NCI-H526 treated with DMSO at 0.1 percent for 48 hours (cell line): ENCODE measurements at places on chromosomes 16 and 17.

DNA sequence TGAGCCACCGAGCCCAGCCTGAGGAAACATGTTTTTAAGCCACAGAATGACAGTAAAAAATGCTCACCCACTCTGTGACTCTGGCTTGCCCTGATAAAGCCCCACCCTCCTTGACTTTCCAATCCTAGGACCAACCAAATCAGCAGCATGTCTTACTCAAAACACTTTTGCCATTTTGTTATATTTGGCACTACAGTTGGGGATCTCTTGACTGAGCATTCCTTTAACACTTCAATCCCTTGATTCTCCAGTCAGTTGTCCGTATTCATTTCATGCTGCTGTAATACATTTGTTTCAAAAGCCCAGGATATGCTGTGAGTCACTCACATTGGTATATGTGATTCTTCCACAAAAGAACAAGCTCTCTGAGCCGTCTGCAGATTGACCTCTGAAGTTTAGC is 8.2 kb downstream of the MYH3 start:
- DNase-seq: no peak

- no peak for DNase-seq
Observed at GRCh38 chr17:79029327-79030009, 5.5 kb downstream of the C1QTNF1 start.

- peak; percentile 87 for DNase-seq
Observed at GRCh38 chr17:4881761-4882555, 17.4 kb upstream of the C17orf107 start.

DNA sequence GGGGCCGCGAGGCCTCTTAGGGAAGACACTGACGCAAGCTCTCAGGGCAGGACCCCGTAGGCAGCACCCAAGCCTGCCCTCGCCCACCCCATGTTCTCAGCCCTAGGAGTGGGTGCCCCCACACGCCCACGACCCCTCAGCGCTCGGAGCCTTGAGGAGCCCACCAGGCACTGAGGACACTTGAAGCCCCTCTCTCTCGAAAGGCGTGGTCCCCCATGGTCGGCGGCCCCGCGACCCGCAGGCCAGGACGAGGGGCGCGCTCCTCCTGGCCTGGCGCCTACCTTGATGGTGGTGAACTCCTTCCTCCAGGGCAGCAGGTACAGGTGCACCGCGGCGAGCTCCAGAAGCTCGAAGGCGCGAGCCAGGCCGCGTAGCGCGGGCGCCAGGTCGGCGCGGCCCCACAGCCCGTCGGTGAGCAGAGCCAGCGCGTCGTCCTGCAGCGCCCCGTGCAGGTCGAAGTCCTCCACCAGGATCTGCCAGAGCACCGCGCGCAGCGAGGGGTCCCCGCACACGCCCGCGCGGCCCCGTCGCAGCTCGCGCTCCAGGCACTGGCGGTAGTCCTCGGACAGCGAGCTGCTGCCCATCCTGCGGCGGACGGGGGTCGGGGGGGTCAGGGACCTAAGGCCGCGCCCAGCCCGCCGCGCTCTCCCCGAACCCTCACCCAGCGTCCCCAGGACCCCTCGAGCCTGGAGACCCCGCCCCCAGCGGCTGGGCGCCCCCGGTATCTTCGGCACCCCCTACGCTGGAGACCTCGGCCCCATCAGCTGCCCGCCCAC is 668 bp downstream of the SPATA2L start:
- DNase-seq: no peak

- no peak for DNase-seq
Observed at GRCh38 chr17:28686296-28686695, 24.3 kb downstream of the SUPT6H start.

DNA sequence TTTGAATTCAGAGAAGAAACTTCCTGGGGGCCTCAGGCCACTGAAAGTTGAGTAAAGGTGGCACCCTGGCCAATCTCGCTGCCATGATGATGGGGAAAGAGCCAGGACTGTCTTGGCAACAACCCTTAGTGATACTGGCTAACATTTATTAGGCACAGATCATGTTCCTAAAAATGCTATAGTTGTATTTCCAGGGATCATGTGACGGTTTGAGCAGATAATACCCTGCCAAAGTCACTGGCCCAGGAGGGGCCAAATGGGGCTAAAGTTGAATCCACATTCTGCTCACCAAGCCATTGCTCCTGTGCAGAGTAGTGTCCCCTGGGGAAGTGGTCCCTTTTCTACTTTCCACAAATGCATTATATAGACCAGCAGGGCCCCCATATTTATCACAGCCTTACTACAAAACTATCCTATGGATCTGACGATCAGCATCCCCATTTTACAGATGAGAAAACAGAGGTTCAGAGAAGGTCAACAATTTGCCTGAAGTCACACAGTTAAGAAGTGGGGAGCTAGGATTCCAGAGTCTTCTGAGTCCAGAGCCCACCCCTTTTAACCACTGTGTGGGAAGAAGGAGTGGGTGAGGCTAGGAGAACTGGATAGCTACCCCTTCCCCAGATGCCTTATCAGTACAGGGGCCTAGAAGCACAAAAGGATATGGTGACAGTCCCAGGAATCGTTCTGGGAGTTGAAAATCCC is 300.0 kb upstream of the IRX3 start:
- DNase-seq: no peak

GRCh38 chr16:70705056-70705455 is 19.2 kb upstream of the MTSS2 start:
- DNase-seq: no peak

DNA sequence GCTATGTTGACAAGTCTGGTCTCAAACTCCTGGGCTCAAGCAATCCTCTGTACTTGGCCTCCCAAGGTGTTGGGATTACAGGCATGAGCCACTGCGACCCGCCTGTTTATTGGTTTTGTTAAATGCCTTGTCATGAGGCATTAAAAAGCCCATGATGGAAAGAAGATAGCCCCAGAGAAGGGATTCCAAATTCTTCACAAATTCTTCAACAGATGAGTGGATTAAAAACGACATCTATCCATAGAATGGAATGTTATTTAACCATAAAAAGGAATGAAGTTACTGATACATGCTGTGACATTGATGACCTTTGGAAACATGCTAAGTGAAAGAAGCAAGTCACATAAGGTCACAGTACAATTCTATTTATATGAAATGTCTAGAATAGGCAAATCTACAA is 4.7 kb downstream of the SGF29 start:
- DNase-seq: no peak

- no peak for DNase-seq
Observed at GRCh38 chr16:17360693-17361122, 110.1 kb downstream of the XYLT1 start.

DNA sequence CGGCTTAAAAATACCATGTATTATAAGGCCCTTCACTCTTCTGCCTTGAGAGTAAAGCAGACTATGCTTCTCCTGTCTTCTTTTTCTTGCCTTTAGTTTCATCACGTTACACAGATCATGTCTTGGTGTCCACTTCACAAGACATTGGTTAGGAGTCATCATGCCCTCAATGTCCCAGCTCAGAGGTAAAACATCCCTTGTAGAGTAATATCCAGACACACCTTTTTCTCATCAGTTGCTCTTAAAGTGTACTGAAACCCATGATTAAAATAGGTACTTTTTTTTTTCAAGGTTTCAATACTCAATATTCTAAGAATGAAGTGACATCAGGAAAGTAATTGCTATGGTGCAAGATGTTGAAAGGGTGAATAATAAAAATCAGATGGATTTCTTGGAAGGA is 267.8 kb downstream of the PMP22 start:
- DNase-seq: no peak

GRCh38 chr17:45753645-45754225 is 30.4 kb upstream of the CRHR1 start:
- no peak for DNase-seq

DNA sequence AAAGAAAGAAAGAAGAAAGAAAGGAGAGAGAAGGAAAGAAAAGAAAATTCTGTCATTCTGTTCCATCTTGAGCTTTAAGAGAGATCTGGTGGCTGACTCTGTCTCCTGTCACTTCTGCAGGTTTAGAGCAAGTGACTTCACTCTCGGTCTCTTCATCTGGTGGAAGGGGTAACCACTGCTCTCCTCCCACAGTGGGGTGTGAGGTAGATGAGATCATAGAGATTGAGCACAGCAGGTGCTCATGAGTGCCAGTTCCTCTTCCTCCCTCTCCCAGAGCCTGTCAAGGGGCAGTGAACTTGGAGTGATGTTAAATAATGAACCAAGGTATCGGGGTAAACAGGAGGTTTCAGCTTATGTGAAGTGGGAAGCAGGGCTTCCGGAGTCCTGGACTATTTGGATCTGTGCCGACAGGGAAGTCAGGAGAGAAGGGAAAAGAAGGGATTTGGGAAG is 47.7 kb downstream of the BEAN1 start:
- DNase-seq: no peak

DNA sequence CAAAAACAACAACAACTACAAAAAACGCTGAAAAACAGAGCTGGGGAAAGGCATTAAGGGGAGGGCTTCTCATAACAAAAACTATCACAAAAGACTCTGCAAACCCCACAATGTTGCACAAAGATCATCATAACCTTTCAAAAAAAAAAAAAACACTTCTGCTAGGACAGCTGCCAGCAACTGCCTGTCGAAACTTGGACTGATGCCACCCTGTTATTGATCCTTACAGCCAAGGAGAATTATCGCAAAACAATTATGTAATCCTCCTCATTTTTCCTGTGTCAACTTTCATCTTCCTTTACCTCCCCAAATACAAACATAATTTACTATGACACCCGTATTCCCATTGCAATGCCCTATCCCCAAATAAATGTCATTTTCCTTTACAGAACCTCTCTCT is 9.3 kb downstream of the CCDC40 start:
- no peak for DNase-seq

GRCh38 chr17:7132511-7133094 is 18.0 kb upstream of the ASGR2 start:
- DNase-seq: no peak

- DNase-seq: no peak
Observed at GRCh38 chr16:74261068-74261467, 35.5 kb upstream of the PSMD7 start.

DNA sequence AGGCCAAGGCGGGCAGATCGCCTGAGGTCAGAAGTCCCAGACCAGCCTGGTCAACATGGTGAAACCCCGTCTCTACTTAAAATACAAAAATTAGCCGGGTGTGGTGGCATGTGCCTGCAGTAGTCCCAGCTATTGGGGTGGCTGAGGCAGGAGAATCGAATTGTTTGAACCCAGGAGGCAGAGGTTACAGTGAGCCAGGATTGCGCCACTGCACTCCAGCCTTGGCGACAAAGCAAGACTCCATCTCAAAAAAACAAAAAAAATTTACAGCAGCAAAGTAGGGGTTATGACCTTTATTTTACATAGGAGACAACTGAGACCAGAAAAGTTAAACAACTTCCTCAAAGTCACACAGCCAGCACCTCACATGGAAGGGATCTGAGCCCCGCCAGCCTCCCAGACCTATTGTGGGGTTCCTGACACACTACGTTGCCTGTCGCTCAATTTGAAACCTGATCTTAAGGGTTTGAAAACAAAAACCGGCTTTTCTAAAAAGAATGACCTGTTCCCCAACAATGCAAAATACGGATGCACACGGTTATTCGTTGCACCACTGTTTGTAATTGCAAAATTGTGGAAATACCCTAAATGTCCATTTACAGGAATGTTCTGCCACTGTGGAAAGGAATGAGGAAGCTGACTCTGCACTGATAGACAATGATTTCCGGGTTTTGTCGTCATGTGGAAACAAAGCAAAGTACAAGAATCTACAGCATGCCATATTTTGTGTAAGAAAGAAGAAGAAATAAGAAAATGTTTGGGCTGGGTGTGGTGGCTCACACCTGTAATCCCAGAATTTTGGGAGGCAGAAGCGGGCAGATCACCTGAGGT is 77.2 kb downstream of the CNGB1 start:
- DNase-seq: no peak

DNA sequence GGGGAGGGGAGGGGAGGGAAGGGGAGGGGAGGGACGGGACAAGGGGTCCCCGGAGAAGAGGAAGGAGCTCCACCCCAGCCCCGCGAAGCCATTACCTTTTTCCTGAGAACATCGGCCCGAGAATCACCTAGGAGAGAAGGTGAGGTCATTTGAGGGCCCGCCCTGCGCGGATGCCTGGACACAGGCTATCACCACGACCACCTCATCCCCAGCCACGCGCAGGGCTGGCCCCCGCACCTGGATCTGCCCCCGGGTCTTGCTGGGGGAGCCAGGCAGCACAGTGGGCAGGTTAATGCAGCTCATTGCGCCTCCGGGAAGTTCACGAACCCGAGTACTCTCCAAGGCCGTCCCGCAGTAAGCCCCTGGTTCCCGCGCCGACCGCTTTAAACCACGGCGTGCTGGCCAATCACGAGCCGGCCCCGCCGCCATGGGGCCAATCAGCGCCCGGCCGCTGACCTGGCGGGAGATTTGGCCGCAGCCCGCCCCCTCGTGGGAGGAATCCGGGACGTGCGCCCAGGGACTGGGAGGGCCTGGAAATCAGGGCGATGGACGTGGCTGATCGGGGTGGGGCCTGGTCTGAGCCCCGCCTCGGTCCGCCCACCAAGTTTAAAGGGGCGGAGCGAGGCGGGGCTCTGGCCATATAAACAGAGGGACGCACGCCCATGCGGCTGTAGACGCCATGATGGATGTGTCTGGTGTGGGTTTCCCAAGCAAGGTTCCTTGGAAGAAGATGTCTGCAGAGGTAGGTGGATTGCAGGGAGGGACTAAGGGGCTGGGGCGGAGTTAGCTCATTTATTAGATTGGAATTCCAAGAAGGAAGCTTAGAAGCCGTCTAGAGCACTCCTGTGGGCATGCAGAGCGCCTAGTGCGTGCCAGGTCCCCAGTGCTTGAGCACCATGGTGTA is at the start of the genes AFMID and TK1:
AFMID (plus strand) TSS at position 671 of the 904 bp plus-strand sequence; CDS start at position 680, 9 bp downstream.
TK1 (minus strand) TSS at position 361 of the 904 bp plus-strand sequence; CDS start at position 303, 58 bp downstream.
- DNase-seq: peak; percentile 94

DNA sequence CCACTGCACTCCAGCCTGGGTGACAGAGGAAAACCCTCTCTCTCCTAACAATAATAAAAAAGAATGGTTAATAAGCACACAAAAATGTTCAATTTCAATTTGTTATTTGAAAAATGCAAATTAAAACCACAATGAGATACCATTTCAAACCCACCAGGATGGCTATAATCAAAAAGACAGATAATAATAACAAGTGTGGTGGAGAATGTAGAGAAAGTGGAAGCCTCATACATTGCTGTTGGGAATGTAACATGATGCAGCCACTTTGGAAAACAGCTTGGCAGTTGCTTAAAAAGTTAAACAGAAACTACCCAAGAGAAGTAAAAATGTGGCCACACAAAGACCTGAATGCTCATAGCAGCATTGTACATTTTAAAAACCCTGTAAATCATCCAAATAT is 51.8 kb upstream of the MAP3K14 start:
- DNase-seq: no peak

DNA sequence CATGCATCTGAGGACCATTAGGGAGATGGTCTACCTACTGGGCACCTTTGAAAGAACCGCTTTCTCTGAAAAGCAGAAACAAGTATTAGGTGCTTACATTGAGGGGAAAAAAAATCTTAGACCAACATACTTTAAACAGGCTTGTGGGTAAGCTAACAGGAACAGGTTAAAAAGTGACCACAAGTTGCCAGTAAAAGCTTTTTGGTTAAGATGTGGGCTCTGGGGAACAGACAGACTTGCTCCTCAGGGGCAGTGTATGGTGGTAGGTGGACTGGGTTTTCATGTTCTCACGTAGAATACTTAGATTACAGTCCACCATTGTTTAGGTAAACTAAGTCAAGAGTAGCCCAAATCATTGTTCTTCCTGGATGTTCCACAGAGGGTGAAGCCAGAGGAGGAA is 41.2 kb downstream of the REXO5 start:
- no peak for DNase-seq
